ENCODE measurements at places on chromosomes 1 and 21.
A peak's percentile ranks its signal among the peaks of the same experiment; 100 is the strongest.

GRCh38 chr1:50976111-50976889, 6.3 kb downstream of the CDKN2C start:
- no peak for DNase-seq

- DNase-seq, result no peak
These were observed 72.8 kb downstream of the ETS2 start for GRCh38 chr21:38878379-38879179.

DNA sequence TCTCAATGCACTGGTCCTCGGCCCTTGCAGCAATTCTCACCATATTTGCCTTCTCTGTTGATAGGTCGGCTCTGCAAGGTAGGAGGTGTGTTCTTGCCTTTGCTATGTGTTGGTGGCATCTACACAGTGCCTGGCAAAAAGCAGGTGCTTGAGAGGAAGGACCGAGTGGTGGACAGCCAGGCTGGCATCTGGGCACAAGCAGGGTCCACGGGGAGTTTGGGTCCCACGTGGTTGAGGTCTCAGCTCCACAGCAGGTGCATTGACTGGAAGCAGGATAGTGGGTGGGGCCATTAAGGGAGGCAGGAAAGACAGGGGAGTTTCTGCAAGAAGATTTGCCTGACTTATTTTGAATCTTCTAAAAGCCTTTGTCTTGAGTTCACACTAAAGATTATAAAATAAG, 81.2 kb upstream of the WNT4 start:
- no peak for DNase-seq

- DNase-seq, result peak; percentile 28
These were observed 15.0 kb downstream of the HTR1D start for GRCh38 chr1:23202263-23202749.

GRCh38 chr1:221309723-221310122, 430.5 kb downstream of the HLX start:
- no peak for DNase-seq

- DNase-seq, result peak; percentile 41
These were observed 124.3 kb upstream of the ESRRG start for GRCh38 chr1:216847397-216848036.

DNA sequence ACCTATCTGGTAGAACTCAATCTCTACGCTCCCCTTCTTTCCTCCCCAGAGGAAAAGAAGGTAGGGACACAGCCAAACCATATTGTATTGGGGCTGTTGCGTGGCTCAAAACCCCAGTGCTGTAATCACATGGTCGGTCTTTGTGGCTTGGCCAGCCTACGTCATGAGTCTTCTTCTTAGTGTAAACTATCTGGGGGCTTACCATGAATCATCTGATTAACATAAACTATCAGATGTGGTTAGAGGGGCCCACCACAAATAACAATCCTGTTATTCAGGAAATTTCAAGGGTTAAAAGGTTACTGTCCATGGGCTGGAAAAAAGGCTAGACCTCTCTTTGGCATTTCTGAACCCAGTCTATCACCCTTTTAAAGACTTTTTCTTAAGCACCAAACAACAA, 49.5 kb upstream of the GPR52 start:
- DNase-seq, result peak; percentile 15

DNA sequence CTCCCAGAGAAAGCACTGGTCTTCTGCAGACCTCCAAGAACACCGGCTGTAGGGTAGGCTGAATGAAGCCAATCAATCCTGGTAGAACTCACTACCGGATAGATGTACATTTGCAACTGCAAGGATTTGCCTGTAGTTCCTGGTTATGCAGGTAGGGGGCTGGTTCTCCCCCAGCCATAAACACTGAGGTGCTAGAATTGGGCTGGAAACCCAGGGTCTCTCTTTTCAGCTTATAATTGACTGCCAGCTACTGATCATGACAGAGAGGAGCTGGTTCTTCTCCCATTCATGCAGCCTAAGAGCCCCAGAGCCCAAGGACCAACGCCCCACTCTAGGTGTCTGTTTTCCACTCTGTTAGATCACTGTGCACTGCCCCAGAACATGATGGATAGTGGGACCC, 21.5 kb upstream of the MTARC2 start:
- no peak for DNase-seq

DNA sequence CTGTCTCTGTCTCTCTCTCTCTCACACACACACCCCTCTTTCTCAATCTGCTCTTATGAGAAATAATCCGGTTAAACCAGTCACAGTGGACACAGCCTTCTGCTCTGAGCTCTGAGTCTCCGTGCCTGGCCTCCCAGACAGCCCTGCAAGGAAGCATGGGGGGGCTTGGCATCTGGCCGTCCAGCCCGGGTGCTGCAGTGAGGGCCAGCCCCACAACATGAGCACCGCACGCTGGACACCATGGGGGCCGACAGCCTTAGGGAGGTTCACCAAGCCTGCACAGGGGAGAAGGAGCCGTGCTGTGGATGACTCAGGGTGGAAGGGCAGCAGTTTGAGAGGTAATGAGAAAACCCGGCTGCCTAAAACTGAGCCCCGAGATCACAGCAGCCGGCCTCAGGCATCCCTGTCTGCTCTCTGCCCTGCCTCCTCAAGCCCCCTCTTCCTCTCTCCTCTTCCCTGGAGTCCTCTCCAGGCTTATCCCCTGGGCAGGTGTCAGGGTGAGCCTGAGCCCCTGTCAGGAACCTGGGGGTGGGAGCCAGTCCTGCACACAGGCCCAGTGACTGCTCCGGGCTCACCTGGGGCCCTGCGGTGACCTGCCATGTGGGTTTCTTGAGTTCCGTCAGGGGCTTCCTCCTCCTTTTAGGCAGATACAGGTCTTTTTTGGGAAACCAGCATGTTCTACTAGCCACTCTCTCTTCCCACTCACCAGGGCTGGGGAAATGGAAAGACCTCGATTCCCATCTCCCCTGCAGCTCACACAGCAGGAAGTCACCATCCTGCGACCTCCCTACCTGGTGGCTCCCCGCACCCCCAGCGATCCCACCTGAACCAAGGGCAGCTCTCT, 92.8 kb downstream of the ITPKB start:
- DNase-seq, result no peak

DNA sequence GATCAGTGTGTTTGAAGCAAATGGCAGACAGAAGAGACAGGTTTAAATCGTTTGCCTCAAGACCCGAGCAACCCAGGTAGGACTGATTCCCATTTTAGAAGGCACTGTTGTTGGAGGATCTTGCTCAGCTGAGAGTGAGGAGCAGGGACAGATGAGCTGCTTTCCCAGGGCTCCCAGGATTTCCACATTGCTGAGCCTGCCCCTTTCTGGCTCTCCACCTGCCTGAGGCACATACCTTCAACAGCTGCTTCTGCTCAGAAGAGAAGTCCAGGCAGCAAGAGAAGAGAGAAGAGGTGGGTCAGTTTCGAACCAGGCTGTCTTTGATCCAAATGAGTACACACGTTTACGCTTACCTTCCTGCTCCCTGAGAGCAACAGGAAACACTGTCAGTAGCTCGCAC, 5.7 kb downstream of the TNNT2 start:
- no peak for DNase-seq

DNA sequence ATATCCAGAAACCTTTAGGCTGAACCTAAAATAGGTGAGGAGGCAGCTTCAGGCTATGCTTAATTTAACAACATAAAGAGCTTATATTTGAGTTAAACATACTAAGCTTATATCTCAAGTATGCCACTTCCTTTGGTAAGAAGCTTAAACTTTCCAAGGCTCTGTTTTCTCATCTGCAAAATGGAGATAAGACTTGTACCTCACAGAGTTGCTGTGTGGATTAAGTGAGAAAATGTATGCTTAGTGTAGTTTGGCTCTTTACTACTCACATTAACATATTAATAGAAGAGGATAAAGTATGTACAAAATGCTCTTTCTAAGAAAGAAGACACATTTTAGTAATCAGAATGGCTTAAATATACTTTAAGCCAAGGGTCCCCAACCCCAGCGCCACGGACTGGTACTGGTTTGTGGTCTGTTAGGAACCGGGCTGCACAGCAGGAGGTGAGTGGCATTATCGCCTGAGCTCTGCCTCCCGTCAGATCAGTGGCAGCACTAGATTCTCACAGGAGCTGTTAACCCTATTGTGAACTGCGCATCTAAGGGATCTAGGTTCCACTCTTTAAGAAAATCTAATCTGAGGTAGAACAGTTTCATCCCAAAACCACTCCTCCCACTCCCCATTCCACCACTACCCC, 77.2 kb downstream of the HS2ST1 start:
- no peak for DNase-seq

DNA sequence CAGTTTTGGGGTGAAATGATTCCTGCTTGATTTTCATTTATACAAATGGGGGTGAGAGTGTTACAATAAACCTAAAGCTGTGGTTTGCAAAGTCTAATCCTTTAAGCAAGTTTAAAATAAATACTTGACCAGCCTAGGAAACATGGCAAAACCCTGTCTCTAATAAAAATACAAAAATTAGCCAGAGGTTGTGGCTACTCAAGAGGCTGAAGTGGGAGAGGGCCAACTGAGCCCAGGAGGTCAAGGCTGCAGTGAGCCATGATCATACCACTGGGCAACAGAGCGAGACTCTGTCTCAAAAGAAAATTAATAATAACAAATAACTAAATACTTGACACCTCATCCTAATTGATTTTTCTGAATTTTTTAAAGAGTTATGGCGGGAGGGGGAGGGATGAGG, 110.8 kb downstream of the EIF4G3 start:
- no peak for DNase-seq

All from skeletal muscle cell (primary cell).